ENCODE measurements at places on chromosomes 7 and 10.

- no peak for DNase-seq
These were observed 378.9 kb upstream of the NUPR2 start for GRCh38 chr7:56495165-56495564.

DNA sequence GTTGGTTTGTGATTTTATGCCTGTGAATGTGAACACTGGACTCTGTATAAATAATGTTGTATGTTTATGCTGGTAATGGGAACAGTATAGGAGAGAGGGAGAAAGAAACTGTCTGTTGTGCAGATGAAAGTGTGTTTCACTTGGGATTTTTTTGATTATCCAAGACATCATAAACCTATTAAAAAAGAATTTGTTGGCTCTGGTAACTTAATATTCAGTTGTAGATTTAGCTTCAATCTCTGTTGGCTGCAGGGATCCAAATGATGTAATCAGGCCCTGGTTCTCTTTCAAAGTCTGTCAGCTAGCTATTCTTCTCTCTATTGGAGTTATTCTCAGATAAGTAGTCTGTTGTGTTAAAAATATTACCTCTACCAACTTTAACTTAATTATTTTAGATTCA, 168.8 kb upstream of the RHOBTB1 start:
- DNase-seq, result no peak

DNA sequence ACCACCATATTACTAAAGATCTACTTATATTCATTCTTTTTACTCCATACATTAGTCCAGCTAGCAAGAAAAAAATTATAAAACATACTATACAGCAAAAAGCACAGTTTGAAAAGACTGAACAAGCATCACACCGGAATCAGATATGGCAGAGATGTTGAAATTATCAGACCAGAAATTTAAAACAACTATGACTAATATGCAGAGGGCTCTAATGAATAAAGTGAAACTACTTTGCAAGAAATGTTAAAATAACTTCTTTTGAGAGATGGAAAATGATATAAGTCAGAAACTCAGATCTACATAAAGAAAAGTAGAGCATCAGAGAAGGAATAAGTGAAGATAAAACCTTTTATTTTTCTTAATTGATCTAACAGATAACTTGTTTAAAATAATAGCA, 50.9 kb downstream of the SGCE start:
- no peak for DNase-seq

- DNase-seq, result peak; percentile 40
These were observed 634.7 kb upstream of the AUTS2 start for GRCh38 chr7:68963552-68963951.

- DNase-seq, result peak; percentile 36
These were observed 88.7 kb upstream of the MYL10 start for GRCh38 chr7:101717628-101718357.

DNA sequence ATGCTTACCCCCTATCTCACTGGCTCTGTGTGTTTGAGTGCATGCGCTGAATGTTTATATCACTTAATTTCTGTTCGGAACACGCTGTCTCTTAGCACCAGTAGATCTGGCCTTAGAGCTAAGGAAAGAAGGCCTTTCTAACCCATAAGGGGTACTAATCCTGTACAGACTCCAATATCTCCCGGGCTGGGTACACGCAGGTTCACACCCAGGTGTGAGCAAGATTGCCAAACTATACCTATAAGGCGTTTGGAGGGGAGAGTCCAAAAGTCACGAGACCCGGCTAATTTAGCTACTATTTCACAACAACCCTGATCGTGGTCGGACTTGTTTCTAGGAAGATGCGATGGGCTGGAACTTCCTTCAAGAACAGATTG, 727 bp upstream of the PDSS1 start:
- no peak for DNase-seq

DNA sequence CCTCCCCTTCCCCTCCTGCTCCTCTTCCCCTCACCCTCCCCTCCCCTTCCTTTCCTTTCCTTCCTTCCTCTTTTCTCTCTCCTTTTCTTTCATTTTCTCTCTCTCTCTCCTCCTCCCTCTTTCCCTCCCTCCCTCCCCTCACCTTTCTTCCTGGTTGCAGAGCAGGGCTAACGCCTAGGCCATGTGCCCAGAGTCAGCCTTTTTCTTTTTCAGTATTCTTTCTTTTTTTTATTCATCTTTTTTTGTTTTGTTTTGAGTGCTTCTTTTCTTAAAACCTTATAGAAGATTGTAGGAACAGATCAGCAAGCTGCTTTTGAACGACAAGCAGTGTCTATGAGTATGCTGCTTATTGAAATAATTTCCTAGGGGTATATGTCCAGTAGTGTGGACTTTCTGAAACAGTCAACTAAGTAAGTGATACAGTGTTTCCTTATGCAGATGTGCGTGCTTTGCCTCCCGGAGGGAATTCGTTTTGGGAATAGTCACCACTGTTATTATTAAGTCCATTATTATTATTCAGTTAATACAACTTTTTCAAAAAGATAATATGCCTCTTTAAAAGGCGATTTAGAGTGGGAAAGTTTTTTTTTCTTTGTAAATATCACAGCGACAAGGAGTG, 219.2 kb downstream of the CAMK1D start:
- DNase-seq, result no peak

DNA sequence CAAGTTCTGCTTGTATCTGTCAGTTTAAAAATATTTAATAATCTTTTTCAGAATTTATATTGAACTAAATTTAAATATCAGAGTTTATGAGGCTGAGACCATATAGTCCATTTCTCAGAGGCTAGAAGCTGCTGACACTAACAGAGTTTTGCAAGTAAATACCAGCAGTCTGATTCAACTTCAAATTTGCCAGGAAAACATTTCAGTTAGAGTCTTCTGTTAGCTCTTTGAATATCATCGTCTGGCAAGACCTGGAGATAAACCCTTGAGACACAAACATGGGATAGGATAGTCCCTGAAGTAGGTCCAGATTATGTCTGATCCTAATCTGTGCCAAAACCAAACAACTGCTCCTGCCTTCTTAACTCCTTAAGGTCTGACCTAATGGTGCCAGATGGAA, 472.8 kb upstream of the STEAP1 start:
- DNase-seq, result no peak

GRCh38 chr10:82551506-82551905, 676.5 kb downstream of the NRG3 start:
- no peak for DNase-seq

- DNase-seq, result peak; percentile 70
These were observed 21.0 kb upstream of the EPC1 start for GRCh38 chr10:32367793-32368453.

DNA sequence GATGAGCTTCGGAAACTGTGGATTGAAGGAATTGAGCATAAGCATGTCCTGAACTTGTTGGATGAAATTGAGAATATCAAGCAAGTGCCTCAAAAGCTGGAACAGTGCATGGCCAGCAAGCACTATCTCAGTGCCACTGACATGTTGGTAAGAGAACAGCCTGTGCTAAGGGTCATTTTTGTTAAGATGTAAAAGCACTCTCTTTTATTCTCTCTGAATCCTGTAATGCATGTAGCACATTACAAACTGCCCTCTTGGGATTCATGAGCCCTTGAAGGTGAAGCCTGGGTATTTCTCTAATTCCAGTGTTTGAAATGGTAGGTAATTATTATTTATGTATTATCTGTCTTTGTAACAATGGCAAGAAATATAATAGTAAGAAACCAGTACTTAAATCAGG, 36.1 kb downstream of the EXOC4 start:
- DNase-seq, result no peak

DNA sequence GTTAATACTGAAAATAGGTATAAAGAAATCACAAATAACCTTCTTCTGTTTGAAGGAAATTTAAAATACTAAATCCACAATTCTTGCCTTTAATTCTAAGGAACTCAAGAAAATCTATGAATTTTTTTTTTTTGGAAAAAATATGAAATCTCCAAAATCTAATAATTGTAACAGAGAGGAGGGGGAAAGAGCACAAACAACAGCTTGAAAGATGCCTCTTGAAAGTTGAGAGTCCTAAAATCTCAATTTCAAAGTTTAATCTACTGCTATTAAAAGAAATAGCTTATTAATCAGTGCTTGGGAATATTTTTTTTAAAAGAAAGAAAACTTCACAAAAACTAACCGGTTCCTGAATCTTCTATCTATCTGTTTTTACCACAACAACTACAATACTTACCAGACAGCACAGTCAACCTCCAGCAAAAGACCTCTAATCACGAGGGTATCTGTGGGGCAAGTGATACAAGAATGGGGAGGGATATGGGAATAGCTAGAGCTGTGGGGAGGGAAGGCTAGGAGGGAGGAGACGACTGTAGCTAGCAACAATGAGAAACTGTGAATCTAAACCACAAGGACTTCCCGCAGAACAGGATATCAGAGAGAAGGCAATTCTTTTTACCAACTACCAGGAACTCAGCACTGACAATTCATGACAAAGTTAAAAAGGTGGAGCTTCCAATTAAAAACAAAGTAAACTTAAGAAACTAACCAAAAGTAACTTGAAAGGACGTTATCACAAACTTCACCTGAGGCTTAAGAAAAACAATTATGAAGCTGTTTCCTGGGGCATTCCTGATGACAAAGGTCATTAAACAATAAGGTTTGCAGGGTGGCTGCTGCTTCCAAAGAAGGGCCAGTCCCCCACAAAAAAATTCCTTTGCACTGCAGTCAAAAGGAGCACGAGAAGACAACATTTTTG, at the start of gene USP54:
USP54 (minus strand) TSS at position 462 of the 919 bp plus-strand sequence. CDS start 15,684 bp downstream, outside the sequence.
- peak; percentile 84 for DNase-seq

DNA sequence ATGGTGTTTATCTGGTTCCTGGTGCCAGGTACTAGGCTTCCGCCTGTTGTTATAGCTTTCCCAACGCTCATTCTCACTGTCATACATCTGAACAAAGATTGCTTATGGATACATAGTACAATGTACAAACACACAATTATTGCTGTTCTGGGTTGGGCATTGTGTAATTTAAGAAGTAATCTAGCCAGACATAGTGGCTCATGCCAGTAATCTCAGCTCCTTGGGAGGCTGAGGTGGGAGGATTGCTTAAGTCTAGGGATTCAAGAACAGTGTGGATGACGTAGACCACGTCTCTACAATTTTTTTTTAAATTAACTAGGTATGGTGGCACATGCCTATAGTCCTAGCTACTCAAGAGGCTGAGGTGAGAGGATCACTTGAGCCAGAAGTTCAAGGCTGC, 9.3 kb upstream of the CROT start:
- DNase-seq, result no peak

DNA sequence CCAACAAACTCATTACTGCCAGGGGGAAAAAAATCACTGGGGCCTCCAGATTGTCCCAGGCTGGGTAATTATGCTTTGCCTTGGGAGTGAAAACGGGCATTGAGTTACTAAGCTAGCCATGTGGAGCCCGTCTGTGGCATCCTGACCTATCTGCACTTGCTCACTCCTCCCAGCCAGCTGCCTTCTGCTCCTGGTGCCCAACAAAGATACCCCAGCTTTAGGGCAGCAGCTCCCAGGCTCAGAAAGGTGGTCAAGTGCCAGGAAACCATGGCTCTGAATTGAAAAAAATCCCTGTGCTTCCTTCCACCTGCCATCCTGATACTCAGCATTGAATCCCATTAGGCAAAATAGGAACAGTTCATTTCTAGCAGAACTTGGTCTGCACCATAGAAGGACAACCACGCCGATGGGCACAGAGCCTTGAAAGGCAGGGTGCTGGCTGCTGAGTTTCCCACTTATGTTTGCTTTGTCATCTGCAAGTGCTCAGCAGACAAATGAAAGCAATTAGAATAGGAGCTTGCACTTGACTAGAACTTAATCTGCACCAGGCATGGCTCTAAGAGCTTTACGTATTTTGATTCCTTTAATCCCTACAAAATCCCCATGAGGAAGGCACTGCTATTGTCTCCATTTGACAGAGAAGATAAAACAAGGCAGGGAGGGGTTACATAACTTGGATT, 42.8 kb downstream of the HSPA12A start:
- DNase-seq, result no peak

DNA sequence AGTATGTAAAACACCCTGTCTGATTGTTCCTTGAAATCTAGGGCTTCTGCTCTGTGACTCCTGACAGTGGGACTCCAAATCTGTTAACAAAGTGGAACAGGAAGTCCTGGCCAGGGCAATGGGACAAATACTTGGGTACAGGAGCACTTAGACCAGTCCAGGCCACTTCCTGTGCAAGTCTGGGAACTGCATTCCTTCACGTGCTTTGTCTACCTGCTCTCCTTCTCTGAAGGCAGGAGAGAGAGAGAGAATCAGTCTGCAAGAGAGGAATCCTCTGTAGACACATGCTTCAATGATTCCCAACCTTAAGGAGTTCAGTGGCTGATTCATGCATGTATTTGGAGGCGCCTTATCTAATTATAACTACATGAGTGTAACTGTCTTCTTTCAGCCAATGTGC, 530.2 kb downstream of the GATA3 start:
- no peak for DNase-seq

GRCh38 chr10:53064614-53065013, 292.0 kb upstream of the MBL2 start:
- DNase-seq, result no peak

- no peak for DNase-seq
These were observed 64.6 kb upstream of the LRRN3 start for GRCh38 chr7:111026343-111026742.

- no peak for DNase-seq
These were observed 55.9 kb upstream of the MYL10 start for GRCh38 chr7:101684983-101685330.

DNA sequence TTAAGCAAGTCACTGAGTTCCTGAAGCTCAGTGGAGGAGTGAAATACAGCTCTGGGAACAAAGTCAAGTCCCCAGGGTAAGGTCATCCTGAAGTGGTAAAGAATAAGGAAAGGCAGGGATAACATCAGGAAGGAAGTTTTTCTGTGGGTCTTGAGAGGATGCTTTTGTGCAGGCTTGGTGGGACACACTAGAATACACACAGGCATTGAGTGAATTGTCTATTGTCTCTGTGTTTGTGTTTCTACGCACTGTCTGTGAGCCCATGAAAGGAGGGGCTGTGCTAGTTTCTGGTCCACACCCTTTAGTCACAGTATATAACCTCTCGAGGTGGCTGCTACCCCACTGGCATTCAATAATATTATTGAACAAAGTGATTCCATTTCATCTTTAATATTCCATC, 95.8 kb upstream of the ABCB5 start:
- no peak for DNase-seq

- DNase-seq, result peak; percentile 26
These were observed 35.3 kb downstream of the STK32C start for GRCh38 chr10:132272231-132272971.

DNA sequence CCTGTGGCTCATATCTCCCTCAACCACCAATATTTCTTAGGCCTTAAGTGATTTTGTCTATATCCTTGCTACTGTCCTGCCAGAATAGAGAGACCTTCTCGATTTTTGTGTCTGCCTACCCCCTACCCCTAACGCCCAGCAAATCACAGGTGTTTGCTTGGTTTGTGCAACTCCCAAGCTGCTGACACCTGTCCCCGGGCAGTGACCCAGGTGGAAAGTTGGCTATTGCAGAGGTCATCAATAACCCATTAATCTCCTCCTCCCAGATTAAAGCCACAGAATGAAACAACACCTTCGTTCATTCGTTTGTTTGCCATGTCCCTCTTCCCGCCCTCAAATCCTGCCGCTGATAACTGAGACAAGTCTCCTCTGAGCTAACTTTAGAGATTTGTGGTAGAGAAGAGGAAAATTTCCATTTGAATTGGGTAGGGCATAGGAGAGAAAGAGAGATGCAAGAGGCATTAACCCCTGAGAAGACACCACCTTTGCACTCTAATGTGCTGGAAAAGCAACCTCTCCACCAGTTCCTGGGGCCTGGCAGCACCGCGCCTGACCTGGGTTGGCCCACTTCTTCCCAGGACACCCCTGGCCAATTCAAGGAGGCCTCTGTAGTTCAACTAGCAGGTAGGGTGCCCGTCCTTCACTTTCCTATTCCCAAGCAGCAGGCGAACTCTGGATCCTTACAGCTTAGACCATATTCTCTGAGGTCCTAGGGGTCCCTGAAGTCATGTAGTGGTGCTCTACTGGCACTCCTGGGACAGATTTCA, 3.0 kb downstream of the NEUROG3 start:
- DNase-seq, result no peak

- DNase-seq, result no peak
These were observed 205.5 kb upstream of the LRRN3 start for GRCh38 chr7:110885474-110885873.

All from astrocyte of the spinal cord (primary cell).